ENCODE measurements at places on chromosomes 13 and 19.

GRCh38 chr19:46670813-46671212 lies 9.8 kb upstream of the DACT3 start:
- no peak for DNase-seq

GRCh38 chr19:2850256-2850925 lies 9.1 kb downstream of the ZNF555 start:
- no peak for DNase-seq

- DNase-seq = no peak
These were observed 179.4 kb downstream of the KLF12 start for GRCh38 chr13:73954808-73955207.

- DNase-seq = no peak
These were observed 15.9 kb upstream of the TICAM1 start for GRCh38 chr19:4847190-4847973.

DNA sequence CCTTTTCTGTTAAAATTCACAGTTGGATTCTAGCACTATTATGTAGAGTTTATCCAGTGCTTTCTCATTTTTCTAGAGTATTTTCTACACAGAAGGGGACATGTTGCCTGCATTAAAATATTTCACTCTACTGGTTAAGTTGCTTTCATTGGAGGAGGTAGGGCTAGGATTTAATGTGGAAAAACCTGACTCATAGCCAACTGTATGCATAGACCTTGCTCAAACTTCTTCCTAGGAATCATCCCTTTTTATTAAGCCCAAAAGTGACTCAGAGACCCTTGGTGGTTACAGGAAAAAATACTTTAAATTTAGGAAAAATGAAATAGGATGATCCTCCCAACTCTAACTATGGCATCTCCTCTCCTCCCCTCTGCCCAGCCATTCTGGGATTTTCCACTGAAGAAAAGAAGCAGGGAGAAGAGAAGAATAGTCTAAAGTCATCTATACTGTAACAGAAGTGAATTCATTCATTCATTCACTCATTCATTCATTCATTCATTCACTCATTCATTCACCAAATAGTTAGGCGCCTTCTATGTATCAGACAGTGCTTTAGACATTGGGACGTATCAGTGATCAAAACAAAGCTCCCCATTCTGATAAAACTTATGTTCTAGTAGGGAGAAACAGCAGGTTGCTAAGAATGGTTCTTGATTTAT lies 109.0 kb upstream of the HTR2A start:
- no peak for DNase-seq

GRCh38 chr19:17665058-17665457 lies 23.1 kb downstream of the UNC13A start:
- DNase-seq = no peak

DNA sequence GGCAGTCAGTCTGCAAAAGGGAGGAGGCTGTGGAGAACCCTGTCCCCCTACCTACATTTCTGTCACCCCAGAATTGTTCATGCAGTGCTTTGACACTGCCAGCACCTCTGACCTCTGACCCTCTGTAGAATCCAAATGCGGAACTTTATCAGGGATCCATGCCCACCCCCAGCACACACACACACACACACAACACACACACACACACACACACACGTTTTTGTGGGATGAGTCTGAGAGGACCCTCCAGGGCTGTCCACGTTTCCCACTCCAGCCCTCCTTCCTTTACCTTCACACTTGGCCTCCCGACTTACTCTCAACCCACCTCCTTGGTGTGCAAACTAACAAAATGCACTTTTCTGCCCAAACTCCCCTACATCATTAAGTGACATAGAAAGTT lies 42.3 kb upstream of the TSHZ3 start:
- DNase-seq = no peak

DNA sequence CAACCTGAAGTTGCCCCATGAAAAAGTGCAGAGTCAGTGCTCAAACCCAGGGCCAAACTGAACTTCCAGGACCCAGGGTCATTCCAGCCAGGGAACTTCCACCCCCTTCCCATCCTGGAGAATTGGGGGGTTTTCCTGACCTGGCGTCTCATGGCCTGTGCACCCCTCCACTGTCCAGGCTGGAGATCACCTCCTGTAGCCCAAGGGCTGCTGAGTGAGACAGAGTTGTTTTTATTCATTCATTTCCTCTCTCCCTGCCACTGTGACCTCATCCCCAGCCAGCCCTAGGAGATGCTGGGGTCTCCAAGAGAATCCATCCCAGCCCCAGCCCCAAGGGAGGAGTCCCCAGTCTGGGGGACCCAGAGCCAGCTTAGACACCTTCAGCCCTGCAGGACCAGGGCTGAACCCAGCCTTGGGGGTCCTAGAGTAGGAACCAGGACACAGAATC lies 4.2 kb downstream of the FCHO1 start:
- no peak for DNase-seq

DNA sequence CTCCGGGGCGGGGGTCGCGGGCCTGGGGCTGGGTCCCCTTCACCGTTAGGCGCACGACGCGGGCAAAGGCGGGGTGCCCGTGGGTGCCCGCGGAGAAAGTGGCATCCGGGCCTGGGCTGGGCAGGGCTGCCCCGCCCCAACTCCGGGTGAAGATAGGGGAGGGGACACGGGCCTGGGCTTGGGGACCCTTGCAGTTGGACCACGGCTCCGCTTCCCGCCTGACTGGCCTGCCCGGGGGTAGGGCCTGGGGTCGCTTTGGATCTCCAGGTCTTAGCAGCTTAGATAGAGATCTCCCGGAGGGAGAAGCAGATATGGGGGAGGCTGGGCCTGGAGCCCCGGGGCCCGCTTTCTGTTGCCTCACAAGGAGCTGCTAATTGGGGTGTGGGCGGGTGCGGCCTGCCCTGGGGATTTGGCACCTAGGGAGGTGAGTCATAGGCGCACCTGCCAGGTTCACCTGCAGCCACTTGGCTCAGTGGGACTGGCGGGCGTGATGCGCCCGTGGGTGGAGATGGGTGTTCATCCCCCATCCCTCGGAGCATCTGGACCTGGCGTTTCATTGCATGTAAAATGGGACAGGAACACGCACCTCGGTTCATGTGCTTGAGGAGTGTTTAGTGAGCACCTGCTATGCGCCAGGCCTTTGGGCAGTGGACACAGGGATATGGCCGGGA lies 585 bp downstream of the MAP1S start:
- peak; percentile 24 for DNase-seq

GRCh38 chr19:50833117-50833801 lies at the start of gene KLK15:
Gene KLK15, minus strand, starts transcription at chr19:50833574. Its CDS starts 2,082 bp downstream, at chr19:50831492.
- no peak for DNase-seq

GRCh38 chr13:61774903-61775302 lies 359.3 kb upstream of the PCDH20 start:
- DNase-seq = no peak

GRCh38 chr13:80939581-80939980 lies 598.7 kb upstream of the SPRY2 start:
- no peak for DNase-seq

- no peak for DNase-seq
These were observed 457.9 kb downstream of the FOXO1 start for GRCh38 chr13:40208517-40208916.

GRCh38 chr13:53058065-53058679 lies 29.6 kb downstream of the OLFM4 start:
- no peak for DNase-seq

- DNase-seq = peak; percentile 59
These were observed 5.6 kb downstream of the UHRF1 start for GRCh38 chr19:4914736-4915501.

- no peak for DNase-seq
These were observed 83.9 kb upstream of the TSC22D1 start for GRCh38 chr13:44660050-44660449.

DNA sequence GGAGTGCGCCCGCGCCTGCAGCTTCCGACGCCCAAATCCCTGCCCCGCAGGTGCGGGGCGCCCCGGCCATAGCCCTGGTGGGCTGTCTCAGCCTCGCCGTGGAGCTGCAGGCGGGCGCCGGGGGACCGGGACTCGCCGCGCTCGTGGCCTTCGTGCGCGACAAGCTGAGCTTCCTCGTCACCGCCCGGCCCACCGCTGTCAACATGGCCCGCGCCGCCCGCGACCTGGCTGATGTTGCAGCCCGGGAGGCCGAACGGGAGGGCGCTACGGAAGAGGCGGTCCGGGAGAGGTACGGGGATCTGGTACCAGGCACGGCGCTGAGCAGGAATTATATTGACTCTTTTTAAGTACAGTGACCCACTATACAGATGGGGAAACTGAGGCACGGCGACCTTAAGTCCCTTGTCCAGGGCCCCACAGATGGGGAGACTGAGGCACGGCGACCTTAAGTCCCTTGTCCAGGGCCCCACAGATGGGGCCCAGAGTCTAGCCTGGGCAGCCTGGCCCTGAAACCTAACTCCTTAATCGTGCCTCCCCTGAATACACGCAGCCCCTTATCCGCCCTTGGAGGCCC lies 586 bp downstream of the MRI1 start:
- DNase-seq = peak; percentile 23

Measured in activated T-helper 9 cell treated with anti-CD3 and anti-CD28 coated beads, Interleukin-2, amount 50 U/mL, for 16 hours (primary cell).